ENCODE measurements at places on chromosomes 5 and 9. TPM values are rescaled to one million over a fixed set of nuclear protein-coding genes. Genes with fewer than 3 reads are reported as not detected.

GRCh38 chr9:13915591-13916301 is 398.2 kb downstream of the NFIB start:
- no peak for DNase-seq

The RORB gene
- not detected for total RNA-seq

- no peak for DNase-seq
Measured at GRCh38 chr5:36777105-36777757, 99.3 kb upstream of the NIPBL start.

- no peak for DNase-seq
Measured at GRCh38 chr9:83284746-83285145, 221.8 kb upstream of the RASEF start.

GRCh38 chr5:172452398-172453205 is 1.7 kb downstream of the SH3PXD2B start:
- no peak for DNase-seq

The ERCC6L2 gene
- 60.0 TPM for total RNA-seq

GRCh38 chr9:11558043-11558442 is 945.2 kb upstream of the PTPRD start:
- DNase-seq, result no peak

GRCh38 chr9:73807952-73808351 is 656.3 kb downstream of the ANXA1 start:
- DNase-seq, result no peak

The LCN2 gene
- total RNA-seq, result 106 TPM

The SRA1 gene
- 41.3 TPM for total RNA-seq

The MSX2 gene
- 3.7 TPM for total RNA-seq

The IFNB1 gene
- total RNA-seq, result not detected

The SUSD3 gene
- total RNA-seq, result 1.4 TPM

- DNase-seq, result no peak
Measured at GRCh38 chr5:40386289-40386688, 293.4 kb upstream of the PTGER4 start.

- DNase-seq, result no peak
Measured at GRCh38 chr5:19655627-19656026, 332.4 kb downstream of the CDH18 start.

The SPINK1 gene
- total RNA-seq, result 3.8 TPM

DNA sequence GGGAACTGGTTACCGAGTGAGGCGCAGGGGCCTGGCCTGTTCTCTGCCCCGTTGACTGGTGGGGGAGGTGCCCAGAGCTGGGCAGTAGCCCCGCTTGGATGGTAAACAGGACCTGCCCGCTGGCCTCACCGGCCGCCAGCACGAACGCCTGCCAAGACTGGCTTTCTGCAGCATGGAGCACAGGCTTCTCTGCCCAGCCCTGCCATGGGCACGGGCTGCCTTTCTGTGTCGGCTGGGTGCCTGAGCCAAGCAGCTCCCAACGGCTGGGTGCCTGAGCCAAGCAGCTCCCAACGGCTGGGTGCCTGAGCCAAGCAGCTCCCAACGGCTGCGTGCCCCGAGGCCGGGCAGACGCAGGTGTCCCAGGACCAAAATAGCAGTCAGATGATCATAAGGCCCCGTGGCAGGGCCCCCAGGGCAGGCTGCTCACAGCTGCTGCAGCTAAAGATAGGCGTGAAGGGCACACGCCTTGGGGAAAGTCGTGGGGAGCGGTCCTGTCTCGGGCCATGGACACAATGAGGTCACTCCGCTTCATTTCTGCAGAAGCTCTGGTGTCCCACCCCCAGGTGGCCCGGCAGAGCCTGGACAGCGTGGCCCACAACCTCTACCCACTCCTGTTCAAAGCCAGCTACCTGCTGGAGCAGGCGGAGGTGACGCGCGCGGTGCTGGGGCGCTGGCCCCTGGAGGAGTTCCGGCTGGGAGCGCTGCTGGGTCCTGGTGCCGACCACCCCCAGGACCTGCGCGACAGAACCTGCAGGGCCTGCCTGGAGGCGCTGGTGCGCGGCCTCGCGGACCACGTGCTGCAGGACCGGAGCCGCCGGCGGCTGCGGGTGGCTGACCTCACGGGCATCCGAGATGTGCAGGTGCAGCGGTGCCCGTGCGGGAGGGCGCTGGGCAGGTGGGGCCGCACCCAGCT is at the start of gene LRRC14B:
LRRC14B (plus strand) TSS at position 460 of the 913 bp plus-strand sequence; CDS start at position 504, 44 bp downstream.
- no peak for DNase-seq

DNA sequence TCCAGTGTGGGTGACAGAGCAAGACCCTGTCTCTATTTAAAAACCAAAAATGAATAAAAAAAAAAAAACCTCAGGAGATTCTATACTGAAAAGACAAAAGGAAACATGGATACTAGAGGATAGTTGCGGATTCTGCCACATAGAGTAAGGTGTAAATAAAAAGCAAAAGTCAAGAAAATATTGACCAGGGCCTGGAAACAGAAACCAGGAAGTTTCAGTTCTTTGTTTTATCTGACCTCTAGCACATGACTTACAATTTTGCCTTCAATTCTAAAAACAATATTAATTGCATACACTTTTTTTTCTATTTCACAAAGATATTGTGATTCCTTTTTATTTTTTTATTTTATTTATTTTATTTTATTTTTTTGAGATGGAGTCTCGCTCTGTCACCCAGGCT is 96.2 kb upstream of the NMUR2 start:
- DNase-seq, result no peak

DNA sequence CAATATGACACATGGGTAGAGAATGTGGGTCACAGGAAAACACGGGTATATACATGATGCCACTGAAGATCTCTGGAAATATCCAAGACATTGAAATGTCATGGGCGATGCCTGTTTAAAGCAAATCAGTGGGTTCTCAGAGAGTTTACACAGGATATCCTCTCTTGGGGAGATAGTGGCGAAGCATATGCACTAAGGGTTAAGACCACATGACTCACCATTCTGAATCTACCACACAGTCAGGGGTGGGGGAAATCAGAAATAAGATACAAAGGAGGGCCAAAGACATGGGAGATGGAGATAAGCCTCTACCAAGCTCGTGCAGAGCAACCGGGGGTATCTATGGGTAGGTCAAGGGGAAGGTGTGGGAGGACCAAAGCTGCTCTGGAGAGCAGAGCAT is 58.8 kb downstream of the SH3PXD2B start:
- no peak for DNase-seq

- DNase-seq, result no peak
Measured at GRCh38 chr5:179237770-179238627, 107.3 kb downstream of the ADAMTS2 start.

The OBP2B gene
- not detected for total RNA-seq

The VCAN gene
- total RNA-seq, result 323 TPM

DNA sequence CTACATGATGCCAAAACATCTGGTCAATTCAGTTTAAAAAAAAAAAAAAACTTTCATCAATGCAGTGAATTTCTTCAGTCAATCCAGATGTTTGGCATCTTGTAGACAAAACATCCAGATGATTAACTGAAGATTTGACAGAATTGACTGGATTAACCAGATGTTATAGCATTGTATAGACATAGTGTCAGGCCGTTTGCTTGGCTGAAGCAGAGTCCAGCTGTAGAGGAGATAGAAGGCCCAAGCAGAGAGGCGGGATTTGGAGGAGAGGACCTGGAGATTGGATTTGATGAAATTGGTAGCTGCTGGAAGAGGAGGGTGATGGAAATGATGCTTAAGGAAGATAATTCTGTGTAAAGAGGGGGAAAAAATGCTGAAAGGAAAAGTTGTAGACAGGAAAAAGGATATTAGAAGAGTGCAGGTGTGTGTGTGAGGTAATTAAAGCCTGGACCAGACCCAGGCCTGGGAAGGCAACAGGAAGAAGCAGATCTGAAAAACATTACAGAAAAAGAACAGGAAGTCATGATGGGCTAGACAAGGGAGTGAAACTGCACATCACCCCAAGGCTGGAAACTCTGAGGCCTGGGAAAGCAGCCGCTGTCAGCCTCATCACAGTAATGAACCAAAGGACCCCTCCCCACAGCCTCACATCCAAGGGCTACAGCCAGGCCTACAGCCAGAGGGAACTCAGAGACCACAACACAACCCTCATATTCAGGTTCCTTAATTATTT is 258.3 kb downstream of the CWC27 start:
- DNase-seq, result no peak

DNA sequence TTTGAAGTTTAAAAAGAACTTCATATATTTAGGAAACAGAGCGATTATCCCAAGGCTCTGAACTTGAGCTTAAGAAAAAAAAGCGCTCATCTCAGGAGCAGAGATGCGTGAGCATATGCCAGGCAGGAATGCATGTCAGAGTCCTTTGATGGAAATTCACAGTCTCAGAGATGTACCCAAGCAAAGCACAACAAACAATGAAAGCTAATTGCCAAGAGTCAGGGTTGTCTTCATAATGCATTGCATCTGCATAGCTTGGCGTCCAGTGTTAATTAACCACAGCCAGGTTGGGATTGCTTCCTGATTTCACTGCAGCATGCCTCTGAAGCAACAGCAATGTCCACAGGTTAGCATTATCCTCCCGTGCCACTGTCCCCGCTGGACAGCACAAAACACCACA is 907.0 kb upstream of the DMAC1 start:
- no peak for DNase-seq

GRCh38 chr9:123455187-123455586 is 99.2 kb downstream of the CRB2 start:
- DNase-seq, result no peak

- DNase-seq, result no peak
Measured at GRCh38 chr5:33371660-33372059, 69.1 kb upstream of the TARS1 start.

GRCh38 chr5:155699385-155699784 is 627.6 kb upstream of the SGCD start:
- no peak for DNase-seq

- DNase-seq, result no peak
Measured at GRCh38 chr9:76810377-76810957, 46.2 kb downstream of the PCA3 start.

The LPAR1 gene
- total RNA-seq, result 13.0 TPM

DNA sequence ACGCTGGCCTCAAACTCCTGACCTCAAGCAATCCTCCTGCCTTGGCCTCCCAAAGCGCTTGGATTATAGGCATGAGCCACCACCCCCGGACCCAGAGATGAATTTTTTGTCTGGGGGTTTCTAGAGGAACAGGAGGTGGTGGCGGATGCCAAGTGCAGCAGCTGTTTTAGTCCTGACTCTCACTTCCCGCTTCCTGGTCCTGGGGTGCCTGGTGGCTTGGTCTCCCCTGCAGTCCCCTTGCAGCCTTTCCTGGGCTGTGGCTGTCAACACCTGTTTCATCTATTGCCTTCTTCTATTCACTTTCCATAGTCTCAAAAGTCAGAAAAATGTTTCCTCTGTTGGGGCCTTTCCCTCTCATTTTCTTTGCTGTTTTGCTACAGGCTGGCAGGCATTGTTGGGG is 6.5 kb upstream of the NHP2 start:
- DNase-seq, result no peak

DNA sequence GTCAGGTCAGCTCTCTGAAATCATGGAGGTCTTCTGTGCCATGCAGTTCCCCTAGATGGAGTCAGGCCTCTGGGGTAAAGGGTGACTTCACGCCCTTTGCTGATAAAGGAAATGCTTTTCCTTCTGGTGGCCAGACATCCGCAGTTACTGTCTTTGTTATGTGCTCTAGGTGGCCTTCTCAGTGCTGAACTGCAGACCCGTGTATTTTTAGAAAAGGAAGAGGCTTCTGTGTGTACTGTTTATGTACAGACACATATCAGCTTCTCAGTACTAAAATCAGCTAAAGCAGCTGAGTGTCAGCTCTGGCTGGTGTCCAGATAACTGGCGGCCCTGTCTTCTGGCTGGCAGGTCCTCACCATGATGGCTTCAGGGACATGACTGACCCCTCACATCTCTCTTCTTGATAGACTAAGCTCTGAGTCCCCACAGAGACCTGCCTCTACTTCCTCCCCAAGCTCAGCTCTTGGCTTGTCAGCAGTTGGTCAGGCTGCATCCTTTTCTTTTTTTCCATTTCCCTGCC is 75.3 kb downstream of the ARHGAP26 start:
- DNase-seq, result no peak

DNA sequence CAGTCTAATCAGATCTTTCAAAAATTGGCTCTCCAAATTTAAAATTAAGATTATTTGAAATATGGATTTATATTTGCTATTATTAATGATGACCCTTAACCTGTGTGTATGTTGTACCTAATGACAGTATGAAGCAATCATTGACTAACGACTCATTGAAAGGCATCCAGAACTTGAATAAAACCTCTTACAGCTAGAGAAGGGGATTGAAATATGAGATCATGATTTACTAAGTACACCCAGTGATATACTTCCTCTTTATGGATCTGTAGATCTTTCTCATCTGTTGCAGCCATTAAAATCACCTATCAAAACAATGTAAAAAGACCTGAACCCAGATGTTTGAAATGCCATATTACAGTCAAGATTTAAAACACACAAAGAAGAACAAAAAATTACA is 126.5 kb downstream of the RPS23 start:
- no peak for DNase-seq

DNA sequence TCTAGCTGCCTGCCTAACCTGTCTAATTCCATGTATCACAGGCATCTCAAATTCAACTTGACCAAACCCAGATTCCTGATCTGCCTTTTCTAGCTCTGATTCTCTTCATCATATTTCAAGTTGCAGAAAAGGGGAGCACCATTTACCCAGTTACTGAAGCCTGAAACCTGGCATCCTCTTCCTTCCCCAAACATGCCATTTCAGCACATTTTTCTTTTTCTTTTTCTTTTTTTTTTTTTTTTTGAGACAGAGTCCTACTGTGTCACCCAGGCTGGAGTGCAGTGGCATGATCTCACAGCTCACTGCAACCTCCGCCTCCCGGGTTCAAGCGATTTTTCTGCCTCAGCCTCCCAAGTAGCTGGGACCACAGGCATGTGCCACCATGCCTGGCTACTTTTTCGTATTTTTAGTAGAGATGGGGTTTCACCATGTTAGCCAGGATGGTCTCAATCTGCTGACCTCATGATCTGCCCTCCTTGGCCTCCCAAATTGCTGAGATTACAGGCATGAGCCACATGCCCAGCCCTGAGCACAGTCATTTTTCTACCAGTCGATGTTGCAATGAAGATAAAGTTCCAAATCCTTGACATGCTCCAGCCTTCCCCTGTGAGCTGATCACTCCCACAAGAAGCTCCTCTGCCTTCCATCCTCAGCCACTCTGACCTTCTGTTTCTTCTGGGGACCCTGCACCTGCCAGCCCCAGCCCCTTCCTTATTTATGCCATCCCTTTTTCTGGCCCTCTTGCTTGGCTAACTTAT is 32.2 kb downstream of the ACER2 start:
- DNase-seq, result no peak

The QRFP gene
- not detected for total RNA-seq

Data from epithelial cell of proximal tubule (primary cell).